ENCODE measurements at places on chromosomes 3 and 15.

- no peak for DNase-seq
Measured at GRCh38 chr3:71905426-71905825, 120.5 kb upstream of the PROK2 start.

- DNase-seq: no peak
Measured at GRCh38 chr15:93705753-93706455, 525.5 kb upstream of the MCTP2 start.

DNA sequence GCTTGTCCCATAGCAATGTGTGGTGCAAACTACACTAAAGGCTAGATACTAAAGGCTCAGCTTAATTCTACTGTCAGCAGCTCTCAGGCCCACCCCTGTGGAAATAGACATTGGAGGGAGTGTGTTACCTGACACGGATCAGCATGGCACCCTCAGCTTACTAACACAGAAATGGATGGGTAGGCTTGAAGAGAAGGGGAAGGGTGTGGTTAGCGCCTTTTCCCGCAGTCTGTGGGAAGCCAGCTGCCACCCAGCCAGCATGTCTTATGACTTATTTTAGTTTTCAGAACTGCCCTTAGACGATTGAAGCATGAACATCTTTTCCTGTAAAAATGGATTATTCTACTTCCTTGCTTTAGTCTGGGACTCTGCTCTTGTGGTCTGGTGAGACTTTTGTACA is 25.8 kb upstream of the ADPGK start:
- peak; percentile 41 for DNase-seq

- DNase-seq: no peak
Measured at GRCh38 chr15:23472678-23473077, 25.6 kb upstream of the GOLGA6L2 start.

- no peak for DNase-seq
Measured at GRCh38 chr3:51591231-51591630, 52.7 kb downstream of the RAD54L2 start.

DNA sequence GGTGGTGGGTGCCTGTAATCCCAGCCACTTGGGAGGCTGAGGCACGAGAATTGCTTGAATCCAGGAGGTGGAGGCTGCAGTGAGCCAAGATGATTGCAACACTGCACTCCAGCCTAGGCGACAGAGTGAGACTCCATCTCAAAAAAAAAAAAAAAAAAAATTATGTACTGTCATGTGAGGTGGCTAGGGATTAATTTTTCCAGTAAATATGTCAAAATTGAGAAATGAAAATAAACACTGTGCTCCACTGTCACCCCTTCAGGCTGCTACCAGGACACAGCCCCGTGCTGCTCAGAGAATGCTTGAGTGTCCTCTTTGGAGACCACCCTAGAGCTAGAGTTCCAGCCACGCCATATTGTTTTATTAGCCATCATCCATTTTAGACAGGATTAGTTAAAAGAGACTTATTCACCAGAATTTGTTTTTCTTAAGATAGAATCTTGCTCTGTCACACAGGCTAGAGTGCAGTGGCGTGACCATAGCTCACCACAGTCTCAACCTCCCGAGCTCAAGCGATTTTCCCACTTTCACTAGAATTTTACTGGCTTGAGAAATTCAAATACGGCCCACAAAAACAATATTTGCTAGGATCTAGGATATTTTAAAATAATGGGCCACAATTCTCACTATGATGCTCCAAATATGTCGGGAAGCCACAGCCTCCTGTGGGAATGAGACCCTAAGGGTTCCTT is 642 bp downstream of the CD80 start:
- DNase-seq: no peak

GRCh38 chr3:135895106-135895733 is 70.3 kb upstream of the PPP2R3A start:
- peak; percentile 25 for DNase-seq

- no peak for DNase-seq
Measured at GRCh38 chr3:61890167-61890566, 328.8 kb downstream of the PTPRG start.

- DNase-seq: no peak
Measured at GRCh38 chr3:14118400-14119381, 6.0 kb downstream of the CHCHD4 start.

GRCh38 chr3:197103766-197104165 is 74.1 kb upstream of the MELTF start:
- no peak for DNase-seq

DNA sequence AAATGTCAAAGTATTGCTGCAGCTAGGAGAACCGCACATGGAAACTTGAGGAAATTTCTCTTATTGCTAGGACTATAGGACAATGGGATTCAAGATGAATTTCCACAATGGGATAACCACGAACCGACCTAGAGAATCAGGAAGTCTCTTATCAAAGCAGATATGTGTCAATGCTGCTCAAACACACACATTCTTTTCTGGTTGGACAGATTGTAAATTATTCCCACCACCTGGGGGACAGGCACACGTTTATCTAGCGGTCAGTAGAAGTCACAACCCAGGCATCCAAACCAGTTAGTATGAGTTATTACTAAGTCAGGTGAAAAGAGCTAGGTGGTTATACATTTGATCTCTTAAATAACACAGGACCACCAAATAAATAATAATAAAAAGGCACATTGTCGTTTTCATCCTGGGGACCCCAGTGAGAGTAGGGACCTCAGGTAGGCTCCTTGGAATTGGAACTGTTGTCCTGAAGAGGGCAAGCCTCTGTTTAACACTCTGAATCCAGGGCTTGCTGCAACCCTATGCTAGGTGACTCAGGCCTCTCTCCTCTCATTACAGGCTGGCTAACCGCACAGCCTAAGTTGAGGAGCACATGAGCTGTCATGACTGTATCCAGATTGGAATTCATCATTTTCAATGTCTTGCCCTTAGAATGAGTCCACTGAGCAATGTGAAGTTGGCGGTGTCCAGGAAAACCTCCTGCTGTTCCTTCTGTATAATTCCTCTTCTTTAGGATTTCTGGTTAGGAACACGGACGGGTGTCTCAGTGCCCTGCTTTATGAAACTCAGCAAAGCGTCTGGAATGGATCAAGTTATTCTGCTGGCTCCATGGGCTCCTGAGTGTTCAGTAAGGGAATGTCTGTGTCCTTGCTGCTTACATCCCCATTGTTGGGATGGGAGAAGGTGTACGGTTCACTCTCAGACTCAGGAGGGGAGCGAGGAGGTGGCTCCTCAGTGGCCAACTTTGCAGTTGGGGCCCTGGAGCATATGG is 59.0 kb downstream of the CLEC3B start:
- DNase-seq: no peak

DNA sequence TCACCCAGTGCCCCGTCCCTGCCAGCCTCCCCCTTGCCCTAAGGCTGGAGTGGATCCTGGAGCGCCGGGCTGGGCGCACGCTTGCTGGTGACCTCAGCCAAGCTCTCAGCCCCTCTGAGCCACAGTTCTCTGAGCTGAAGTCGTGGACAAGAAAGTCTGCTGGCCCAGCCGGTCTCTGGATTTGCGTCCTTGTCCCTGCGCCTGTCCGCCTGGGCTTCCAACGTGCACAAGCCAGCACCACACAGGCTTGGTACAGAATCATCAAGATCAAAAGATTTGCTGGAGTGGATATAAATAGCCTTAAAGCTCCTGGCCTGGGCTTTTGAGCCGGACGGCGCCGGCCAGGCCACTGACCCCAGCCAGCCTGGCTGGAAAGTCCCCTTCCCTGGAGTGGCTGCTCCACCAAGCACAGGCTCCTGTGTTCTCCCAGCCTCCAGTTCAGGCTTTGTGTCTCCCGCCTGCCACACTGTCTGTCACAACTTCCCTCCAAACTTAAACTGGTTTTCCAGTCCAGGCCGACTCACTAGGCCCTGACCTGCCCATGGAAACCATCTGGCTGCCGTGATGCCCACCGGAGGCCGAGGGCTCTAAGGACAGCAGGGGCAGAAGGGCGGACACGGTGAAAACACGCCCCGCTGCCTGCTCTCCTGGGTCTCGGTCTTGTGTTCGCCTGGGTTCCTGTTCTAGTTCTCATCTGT is 156.2 kb downstream of the NUP210 start:
- DNase-seq: no peak

- DNase-seq: no peak
Measured at GRCh38 chr3:3023111-3023745, 86.9 kb downstream of the IL5RA start.

GRCh38 chr3:29889215-29889614 is 608.3 kb downstream of the RBMS3 start:
- no peak for DNase-seq

- DNase-seq: no peak
Measured at GRCh38 chr15:25778161-25778560, 85.0 kb downstream of the ATP10A start.

- no peak for DNase-seq
Measured at GRCh38 chr15:27899583-27900285, 199.4 kb downstream of the OCA2 start.

DNA sequence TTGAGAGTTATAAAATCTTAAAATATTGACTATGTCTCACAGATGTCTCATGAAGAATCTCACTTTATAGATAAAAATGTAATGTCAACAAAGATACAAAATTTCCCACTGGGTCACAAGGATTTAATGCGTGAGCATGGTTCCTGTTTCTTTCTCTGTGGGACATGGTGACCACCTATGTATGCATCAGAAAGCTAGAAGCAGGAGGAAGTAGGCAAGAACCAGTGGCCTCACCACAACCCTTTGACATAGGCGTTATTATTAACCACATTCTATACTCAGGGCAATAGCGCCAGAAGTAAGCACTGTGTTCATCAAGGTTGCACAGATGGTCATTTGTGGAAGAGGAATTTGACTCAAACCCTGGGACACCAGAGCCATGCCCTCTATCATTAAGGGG is 11.7 kb upstream of the ADAMTS17 start:
- no peak for DNase-seq

DNA sequence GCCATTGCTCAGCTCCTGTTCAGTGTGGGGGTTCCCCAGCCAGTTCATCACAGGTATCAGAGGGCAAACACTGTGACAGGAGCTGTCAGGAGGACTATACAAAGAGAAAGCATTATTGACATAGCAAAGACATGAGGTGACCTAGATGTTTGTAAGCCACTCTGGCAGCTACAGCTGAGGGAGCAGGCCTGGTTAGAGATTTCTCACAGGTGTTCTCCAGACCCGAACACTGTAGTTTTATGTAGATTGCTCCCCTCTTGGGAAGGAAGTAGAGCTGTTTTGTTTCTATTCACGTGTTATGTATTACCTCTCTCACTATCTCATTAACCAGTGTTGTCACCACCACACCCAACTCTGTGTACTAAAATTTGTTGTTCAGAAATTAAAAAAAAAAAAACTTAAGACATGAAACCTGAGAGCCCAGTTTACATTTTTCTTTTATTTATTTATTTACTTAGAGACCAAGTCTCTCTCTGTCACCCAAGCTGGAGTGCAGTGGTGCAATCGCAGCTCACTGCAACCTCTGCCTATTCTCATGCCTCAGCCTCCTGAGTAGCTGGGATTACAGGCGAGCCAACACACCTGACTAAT is 123.7 kb downstream of the RBPMS2 start:
- peak; percentile 62 for DNase-seq

GRCh38 chr15:98195796-98196195 is 235.3 kb downstream of the ARRDC4 start:
- no peak for DNase-seq

DNA sequence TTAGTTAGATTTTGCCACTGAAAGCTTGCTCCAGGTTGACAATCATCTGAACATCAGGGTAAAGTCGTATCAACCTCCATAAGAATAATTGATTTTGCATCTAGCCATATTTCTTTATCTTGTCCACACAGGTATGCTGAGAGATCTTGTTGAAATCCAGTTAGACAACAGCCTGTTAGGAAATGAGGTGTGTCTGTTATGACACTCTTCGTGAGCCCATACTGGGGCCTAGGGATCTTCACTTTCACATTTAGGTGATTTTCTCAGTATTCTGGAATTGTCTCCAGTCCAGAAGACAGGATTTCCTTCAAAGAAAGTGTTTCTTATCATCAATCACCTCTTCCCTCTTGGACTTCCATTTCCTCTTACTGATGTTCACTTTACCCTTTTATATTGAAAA is 18.1 kb downstream of the DNAJB11 start:
- no peak for DNase-seq

GRCh38 chr15:78155355-78155939 is 6.3 kb downstream of the IDH3A start:
- DNase-seq: no peak

- no peak for DNase-seq
Measured at GRCh38 chr3:180036092-180036670, 556 bp downstream of the PEX5L start.

DNA sequence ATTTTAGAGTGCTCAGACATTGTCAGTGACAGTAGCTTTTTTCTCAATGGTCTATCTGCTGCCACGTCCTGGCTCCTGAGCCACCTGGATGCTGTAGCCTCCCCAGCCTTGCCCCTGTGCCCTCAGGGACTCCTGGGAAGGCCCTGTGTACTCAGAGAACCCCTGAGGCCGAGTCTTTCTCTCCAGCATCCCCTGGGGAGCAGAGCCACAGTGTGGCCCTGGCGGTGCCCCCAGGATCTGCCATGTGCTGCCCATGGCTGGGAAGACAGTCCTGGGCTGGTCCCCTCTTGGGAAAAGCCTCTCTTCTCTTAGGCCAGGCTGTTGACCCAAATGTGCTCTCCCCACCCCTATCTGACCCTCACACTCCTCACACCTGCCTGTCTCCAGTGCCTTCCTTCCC is 5.0 kb downstream of the MYD88 start:
- DNase-seq: no peak

GRCh38 chr3:104642827-104643226 is 723.9 kb upstream of the ALCAM start:
- DNase-seq: no peak

- DNase-seq: no peak
Measured at GRCh38 chr3:170712798-170713197, 126.9 kb upstream of the SLC7A14 start.

- DNase-seq: peak; percentile 26
Measured at GRCh38 chr15:74307827-74308811, 59.3 kb downstream of the CYP11A1 start.

- peak; percentile 31 for DNase-seq
Measured at GRCh38 chr3:179321668-179322285, 1.1 kb upstream of the ZNF639 start.

DNA sequence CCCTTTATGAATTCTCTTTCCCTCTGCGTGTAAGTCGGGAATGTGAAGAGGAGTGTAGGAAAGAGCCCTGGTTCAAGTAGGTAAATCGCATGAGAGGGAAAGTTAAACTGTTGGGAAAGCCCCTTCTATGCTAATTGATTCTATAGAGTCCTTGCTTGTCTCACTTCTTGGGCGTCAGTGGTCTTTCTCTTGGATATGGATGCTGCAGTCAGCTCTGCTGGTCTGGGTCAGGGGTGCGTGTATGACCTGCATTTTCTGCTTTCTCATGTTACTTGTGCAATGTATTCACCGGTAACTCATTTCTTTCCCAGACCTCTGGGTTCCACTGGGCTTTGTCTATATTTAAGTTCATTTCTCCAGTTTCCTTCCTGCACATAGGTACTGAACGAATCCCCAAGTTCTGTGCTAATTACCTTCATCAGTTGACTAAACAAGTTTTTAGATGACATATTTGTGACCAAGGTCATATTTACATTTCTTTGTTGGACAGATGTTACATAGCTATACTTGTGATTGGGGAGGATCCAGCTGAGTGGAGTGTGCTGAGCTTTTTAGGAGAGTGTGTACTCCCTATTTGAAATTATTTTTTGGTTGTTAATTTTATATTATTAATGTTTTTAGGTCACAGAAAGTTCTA is 1.4 kb downstream of the SETD5 start:
- DNase-seq: peak; percentile 60

All from CD4-positive, alpha-beta T cell treated with Interleukin-12 subunit alpha and Interleukin-12 subunit beta, for 1 hour (primary cell).